ENCODE measurements at places on chromosomes 5 and 9. TPM values are rescaled to one million over a fixed set of nuclear protein-coding genes. Genes with fewer than 3 reads are reported as not detected.

GRCh38 chr5:95861864-95862561, 39.5 kb upstream of the GLRX start:
- peak; percentile 54 for DNase-seq

DNA sequence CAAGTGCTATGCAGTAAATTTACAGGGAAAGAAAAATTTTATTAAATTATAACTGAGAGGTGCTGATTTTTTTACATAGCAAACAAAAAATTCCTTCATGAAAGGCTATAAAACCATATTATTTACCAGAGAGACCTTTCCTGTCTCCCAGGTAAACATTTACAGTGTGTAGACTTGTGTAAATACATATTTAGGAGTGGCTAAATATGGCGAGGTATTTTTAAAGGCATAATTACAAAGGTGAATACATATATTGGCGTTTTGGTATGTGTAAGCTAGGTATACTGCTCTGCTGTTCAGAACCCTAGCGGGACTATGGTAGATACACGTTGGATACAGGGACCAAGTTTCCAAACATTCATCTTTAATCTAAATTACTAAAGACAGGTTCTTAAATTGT, 170.6 kb upstream of the MEF2C start:
- DNase-seq, result no peak

- peak; percentile 66 for DNase-seq
These were observed 110.5 kb upstream of the EQTN start for GRCh38 chr9:27407491-27407890.

Gene LURAP1L
- polyA plus RNA-seq, result 17.5 TPM

Gene SLC6A7
- polyA plus RNA-seq, result 1.8 TPM

Gene ZNF354C
- 5.1 TPM for polyA plus RNA-seq

Measured in small intestine (tissue), 16 donors.